Activated CD4-positive, alpha-beta T cell treated with anti-CD3 and anti-CD28 coated beads, Interleukin-2, amount 50 U/mL, for 48 hours (primary cell): ENCODE measurements at places on chromosomes 1 and 21.

- DNase-seq, result peak; percentile 35
These were observed 323.1 kb upstream of the FAM78B start for GRCh38 chr1:166489670-166490436.

DNA sequence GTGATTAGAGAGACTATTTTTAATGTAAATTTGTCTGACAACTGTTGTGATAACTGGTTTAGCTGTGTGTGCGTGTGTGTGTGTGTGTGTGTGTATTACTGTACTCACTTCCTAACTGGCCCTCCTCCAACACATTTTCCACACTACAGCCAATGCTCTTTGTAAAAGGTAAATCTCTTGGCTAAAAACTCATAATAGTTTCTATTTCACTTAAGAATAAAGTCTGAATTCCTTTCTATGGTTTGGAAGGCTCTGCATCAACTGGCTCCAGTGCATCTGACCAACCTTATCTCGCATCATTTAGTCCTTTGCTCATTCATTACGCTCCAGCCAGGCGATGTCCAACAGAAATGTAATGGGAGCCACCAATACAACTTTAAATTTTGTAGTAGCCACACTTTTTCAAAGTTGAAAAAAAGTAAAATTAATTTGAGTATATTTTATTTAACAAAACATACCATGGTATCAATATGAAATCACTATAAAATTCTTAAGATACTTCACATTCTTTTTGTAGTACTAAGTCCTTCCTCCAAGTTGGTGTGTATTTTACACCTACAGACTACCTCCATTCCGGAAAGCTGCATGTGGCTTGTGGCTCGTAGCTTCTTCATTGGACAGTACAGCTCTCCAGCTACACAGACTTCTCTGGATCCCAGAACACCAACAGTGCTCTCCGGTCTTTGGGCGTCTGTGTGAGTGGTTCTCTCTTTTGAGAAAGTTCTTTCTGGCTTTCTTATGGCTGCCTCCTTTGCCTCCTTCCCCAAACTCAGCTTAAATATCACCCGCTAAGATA, 68.9 kb downstream of the NRIP1 start:
- DNase-seq, result no peak

GRCh38 chr1:60279798-60280197, 206.2 kb upstream of the C1orf87 start:
- DNase-seq, result no peak

DNA sequence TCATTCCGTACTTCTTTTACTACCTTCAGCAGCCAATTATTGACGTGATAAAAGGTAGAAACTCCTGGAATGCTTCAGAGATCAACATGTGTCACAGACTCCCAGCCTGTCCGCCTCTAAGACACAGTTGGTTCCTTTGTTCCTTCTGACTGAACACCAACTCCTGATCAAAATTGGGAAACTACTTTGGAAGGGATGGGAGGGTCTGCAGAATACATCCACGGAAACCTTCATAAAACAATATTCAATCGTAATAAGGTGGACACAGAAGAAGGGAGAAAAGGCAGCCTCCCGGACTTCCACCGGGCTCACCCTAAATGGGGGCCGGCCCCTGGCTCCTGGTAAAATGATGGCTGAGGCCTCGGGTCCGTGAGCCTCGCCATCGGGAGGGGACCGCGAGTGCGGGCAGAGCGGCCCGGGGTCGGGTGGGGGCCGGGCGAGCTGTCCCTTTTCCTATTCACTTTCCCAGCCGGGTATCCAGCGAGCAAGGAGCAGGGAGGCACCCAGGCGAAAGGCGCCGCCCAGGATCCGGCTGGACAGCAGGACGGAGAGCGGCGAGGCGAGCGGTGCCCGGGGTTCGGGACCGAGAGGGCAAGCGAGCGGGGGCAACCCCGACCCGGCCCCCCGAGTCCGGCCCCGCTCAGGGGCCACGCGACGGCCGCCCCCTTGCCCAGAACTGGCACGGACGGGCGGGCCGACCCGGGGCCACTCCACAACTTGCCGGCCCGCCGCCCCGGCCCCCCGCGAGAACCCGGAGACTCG, 805 bp downstream of the NRIP1 start:
- peak; percentile 32 for DNase-seq

DNA sequence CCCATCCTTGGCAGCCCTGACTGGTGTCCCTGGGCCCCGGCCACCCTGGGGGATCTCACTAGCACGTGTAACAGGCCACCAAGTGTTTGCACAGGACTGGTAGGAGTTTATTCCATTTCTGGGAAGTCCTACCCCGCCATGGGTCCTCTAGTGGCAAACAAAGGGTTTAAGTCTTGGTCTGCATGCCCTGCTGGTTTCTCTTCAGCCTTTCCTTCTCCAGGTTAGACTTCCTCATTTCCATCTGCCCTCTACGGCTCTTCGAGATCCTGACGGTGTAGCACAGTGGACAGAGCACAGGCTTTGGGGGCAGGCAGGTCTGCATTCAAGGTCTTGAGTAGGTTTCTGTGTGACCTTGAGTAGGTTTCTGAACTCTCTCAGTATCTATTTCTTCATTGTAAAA, 2.8 kb downstream of the AGTRAP start:
- DNase-seq, result no peak

DNA sequence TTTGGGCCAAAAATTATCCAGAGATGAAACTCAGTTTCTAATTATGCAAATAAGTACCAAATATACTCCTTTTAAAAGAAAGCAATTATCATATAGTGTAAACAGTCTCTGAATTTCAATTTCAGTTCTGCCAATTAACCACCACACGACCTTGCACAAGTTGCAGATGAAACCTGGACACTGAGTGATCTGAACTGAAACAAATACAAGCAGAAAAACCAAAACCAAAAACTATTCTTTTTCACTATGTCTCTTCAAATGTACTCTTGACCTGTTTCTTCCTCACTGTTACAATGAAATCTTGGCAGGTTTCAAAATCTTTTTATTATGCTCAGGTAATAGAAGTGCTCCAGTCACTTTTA, 79.2 kb downstream of the TYW3 start:
- no peak for DNase-seq

GRCh38 chr21:16514316-16514715, 784.5 kb downstream of the USP25 start:
- no peak for DNase-seq
